Epithelial cell of prostate (primary cell): ENCODE measurements at places on chromosomes 1 and 21.
A peak's percentile ranks its signal among the peaks of the same experiment; 100 is the strongest.

GRCh38 chr1:105793536-105794146 is 1262.8 kb upstream of the PRMT6 start:
- no peak for DNase-seq

DNA sequence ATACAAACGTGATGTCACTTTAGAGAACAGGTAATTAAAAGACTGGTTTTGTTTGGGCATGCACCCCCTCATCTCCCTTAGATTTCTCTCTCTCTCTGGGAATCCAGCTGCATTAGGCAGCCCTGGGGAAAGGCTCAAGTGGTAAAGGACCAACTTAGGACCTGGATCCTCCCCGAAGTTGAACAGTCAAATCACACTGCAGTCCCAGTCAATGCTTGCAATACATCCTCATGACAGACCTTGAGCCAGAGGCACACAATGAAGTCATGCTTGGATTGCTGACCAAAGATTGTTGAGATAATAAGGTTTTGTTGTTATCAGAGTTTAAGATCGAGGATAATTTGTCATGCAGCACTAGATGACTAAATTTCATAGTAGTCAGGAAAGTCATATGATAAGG is 1285.8 kb upstream of the NCAM2 start:
- no peak for DNase-seq

DNA sequence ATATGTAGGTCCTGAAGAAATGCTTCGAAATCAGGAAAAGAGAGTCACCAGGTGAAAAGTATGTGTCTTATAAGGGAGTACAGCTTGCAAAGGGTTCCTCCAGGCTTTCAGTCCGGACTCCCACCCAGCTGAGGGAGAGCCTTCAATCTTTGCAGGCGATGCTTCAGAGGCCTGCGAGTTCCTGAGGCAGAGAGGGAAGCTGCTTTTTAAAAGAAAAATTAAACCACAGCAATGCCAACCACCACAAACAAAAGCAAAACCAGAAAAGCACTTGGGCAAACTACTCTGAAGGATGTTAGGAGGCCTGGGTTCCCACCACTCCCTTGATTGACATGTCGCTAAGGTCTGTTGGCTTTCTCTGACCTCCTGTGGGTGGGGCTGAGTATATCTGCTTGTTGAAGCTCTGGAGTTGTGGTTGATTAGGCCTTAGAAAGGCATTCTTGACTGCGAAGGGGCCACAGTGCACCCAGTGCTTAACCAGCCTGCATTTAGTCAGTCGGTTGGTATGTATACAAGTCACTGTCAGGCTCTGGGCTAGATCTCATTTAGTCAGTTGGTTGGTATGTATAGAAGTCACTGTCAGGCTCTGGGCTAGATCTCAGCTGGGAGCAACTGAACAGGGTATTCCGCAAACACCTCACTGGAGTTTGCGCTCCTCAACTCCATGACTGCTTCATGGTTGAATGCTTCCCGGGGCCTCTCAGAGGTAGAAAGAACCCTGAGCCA is 1.2 kb downstream of the NIPAL3 start:
- DNase-seq = peak; percentile 93

GRCh38 chr1:83985048-83985447 is 13.9 kb downstream of the TTLL7 start:
- DNase-seq = no peak

- DNase-seq = peak; percentile 8
Measured at GRCh38 chr21:45011911-45012661, 62.3 kb upstream of the ADARB1 start.

DNA sequence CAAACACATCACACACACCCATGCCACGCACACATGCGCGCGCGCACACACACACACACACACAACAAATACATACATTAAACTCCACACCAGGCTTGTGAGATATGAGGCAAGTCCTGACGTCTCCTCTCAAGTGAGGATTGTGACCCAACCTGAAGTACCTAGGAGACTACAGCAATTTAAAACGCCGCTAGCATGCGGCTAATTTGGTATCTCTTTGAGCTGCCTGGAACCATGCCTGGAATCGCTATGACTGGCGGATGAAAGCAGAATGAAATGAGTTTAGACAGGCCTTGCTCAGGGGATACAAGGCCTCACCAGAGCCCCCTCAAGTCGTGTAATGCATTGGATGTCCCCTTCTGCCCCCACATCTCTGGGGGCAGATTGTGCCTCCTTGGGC is 1.6 kb upstream of the RAB7B start:
- peak; percentile 68 for DNase-seq

- peak; percentile 43 for DNase-seq
Measured at GRCh38 chr1:1162597-1163537, 10.8 kb upstream of the TTLL10 start.

GRCh38 chr1:19872190-19872589 is 10.0 kb upstream of the OTUD3 start:
- DNase-seq = peak; percentile 71
